ENCODE measurements at places on chromosomes 2 and 18.

GRCh38 chr2:195711478-195711877 is 54.5 kb downstream of the SLC39A10 start:
- DNase-seq: no peak

- DNase-seq: no peak
Observed at GRCh38 chr2:189585226-189585756, 4.7 kb upstream of the SLC40A1 start.

- DNase-seq: no peak
Observed at GRCh38 chr2:76075126-76075525, 364.4 kb upstream of the GCFC2 start.

- DNase-seq: no peak
Observed at GRCh38 chr2:117378653-117379052, 435.8 kb upstream of the DDX18 start.

- DNase-seq: peak; percentile 58
Observed at GRCh38 chr18:3998698-3999333, 456.3 kb downstream of the DLGAP1 start.
